ENCODE measurements at places on chromosomes 2 and 18. TPM values are rescaled to one million over a fixed set of nuclear protein-coding genes. Genes with fewer than 3 reads are reported as not detected.

GRCh38 chr2:42199626-42200025 is 30.5 kb downstream of the EML4 start:
- no peaks in the 10 kb centered on the region for H3K27me3 ChIP-seq
- no peaks in the 10 kb centered on the region for H3K36me3 ChIP-seq
- H3K4me1 ChIP-seq: peaks cover 41% of the 10 kb centered on the region
- no peak overlapping the region for H3K4me3 ChIP-seq
- no peak overlapping the region for H3K27ac ChIP-seq

- H3K4me1 ChIP-seq: peaks cover 5% of the 10 kb centered on the region
- H3K36me3 ChIP-seq: no peaks in the 10 kb centered on the region
- H3K27me3 ChIP-seq: no peaks in the 10 kb centered on the region
- no peak overlapping the region for H3K4me3 ChIP-seq
- no peak for DNase-seq
Measured at GRCh38 chr18:48354746-48355260, 54.4 kb downstream of the ZBTB7C start.

DNA sequence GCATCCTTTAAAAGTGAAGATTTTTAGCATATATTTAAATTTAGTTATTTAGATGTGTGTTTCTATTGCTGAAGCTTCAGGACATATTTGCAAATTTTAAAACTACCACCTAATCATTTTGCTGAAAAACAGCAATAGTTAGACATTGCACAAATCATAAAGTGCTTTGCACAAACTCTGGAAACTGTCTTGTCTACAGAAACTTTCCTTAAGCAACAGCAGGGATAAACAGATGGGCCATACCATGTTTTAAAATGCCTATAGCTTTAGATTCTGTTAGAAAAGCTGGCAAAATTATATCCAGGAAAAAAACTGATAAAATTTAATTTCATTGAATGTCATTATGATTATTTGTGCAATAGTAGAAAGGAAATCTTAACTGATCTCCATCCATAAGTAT is 1313.9 kb upstream of the ACVR2A start:
- H3K36me3 ChIP-seq: no peaks in the 10 kb centered on the region
- no peak overlapping the region for H3K27ac ChIP-seq
- no peak overlapping the region for H3K4me3 ChIP-seq
- no peaks in the 10 kb centered on the region for H3K4me1 ChIP-seq
- H3K27me3 ChIP-seq: no peaks in the 10 kb centered on the region
- no peak for DNase-seq

DNA sequence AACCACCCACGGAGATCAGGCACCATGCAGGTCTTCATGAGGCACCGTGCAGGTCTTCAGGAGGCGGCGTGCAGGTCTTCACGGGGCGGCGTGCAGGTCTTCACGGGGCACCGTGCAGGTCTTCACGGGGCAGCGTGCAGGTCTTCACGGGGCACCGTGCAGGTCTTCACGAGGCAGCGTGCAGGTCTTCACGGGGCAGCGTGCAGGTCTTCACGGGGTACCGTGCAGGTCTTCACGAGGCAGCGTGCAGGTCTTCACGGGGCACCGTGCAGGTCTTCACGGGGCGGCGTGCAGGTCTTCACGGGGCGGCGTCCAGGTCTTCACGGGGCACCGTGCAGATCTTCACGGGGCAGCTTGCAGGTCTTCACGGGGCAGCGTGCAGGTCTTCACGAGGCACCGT is 350.4 kb upstream of the PKDCC start:
- no peak overlapping the region for H3K4me3 ChIP-seq
- no peaks in the 10 kb centered on the region for H3K4me1 ChIP-seq
- no peak overlapping the region for H3K27ac ChIP-seq
- H3K36me3 ChIP-seq: no peaks in the 10 kb centered on the region
- DNase-seq: no peak
- no peaks in the 10 kb centered on the region for H3K27me3 ChIP-seq

DNA sequence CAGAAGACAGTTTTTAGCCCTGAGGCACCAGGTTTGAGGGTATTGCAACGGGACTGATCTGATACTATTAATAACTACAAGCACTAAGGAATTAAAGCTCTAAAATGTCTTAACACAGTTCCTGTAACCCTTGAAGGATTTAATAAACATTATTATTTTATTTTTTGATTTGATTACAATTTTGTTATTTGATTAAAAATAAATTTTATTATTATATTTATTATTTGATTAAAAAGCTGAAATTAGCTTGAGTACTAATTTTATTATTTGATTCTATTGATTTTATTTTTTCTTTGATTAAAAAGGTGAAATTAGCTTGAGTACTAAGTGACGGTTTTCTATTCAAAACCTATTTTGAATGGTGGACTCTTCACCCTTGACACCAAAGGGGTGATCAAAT is 307.3 kb downstream of the ZNF521 start:
- H3K27me3 ChIP-seq: no peaks in the 10 kb centered on the region
- peaks cover 7% of the 10 kb centered on the region for H3K4me1 ChIP-seq
- no peak for DNase-seq
- H3K36me3 ChIP-seq: no peaks in the 10 kb centered on the region

Gene DSC2
- total RNA-seq: 5.7 TPM

Gene CIAO1
- total RNA-seq: 155 TPM

DNA sequence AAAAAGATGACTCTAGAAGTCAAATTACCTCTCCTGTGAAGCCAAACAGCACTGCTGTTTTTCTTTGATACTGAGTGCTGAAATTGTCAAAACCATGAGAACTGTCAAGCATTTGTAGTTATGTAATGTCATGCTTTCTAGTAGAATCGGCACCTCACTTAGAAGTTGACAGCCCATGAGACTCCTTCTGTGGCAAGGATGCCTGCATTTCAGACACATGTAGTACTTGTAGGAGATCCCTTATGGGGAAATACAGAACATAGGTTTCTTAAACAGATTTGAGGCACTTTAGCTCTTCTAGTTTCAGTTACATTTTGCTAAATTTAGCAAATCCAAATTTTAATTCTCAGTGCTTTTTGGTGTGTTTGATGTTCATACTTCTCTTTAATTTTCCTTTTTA is 15.7 kb downstream of the ZNF407 start:
- no peak for DNase-seq
- H3K27ac ChIP-seq: no peak overlapping the region
- no peaks in the 10 kb centered on the region for H3K4me1 ChIP-seq
- no peaks in the 10 kb centered on the region for H3K36me3 ChIP-seq

Gene CFC1
- total RNA-seq: not detected

DNA sequence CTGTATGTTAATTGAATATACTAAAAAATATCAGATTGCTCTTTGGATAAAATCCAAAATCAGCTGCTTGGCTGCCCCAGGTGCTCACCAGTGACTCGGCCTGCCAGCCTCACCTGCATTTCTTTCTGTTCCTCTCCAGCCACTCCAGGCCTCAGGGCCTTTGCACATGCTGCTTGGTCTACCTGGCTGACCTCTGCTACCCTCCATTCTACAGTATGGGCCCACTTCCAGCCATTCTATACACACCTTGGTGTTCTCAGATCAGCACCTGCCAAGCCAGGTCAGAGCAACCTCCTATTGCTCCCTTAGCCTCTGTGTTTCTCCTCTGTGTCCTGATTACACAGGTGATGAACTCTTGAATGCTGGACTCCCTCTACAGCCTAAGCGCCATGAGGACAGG is 106.6 kb upstream of the TWIST2 start:
- H3K36me3 ChIP-seq: no peaks in the 10 kb centered on the region
- H3K27me3 ChIP-seq: peaks cover 11% of the 10 kb centered on the region
- no peak overlapping the region for H3K27ac ChIP-seq
- no peak for DNase-seq
- no peak overlapping the region for H3K4me3 ChIP-seq
- no peaks in the 10 kb centered on the region for H3K4me1 ChIP-seq

Gene SRD5A2
- total RNA-seq: not detected

Gene ALLC
- 0.47 TPM for total RNA-seq

All from adrenal gland (tissue), 19 donors.